ENCODE measurements at places on chromosomes 6 and 20. TPM values are rescaled to one million over a fixed set of nuclear protein-coding genes. Genes with fewer than 3 reads are reported as not detected.

DNA sequence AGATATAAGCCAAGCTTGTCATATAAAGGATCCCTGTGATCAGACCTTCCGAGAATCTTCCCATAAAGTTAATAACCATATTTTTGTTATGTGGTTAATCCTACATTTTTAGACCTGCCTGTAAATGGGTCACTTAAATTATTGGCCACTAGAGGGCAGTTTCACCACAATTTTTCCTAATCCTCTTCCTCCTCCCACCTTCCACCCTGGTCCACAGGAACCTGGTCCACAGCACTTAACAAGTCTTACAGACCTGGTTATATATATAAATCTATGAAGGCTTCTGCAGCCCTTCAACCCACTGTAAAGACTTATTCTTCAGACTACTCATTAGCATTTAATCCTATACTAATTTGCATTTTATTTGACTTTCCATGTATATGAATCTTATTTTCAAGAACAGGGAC lies 28.3 kb downstream of the MRS2 start:
- no peaks in the 10 kb centered on the region for H3K27me3 ChIP-seq
- no peaks in the 10 kb centered on the region for H3K4me1 ChIP-seq
- no peak overlapping the region for H3K4me3 ChIP-seq
- no peak for DNase-seq

DNA sequence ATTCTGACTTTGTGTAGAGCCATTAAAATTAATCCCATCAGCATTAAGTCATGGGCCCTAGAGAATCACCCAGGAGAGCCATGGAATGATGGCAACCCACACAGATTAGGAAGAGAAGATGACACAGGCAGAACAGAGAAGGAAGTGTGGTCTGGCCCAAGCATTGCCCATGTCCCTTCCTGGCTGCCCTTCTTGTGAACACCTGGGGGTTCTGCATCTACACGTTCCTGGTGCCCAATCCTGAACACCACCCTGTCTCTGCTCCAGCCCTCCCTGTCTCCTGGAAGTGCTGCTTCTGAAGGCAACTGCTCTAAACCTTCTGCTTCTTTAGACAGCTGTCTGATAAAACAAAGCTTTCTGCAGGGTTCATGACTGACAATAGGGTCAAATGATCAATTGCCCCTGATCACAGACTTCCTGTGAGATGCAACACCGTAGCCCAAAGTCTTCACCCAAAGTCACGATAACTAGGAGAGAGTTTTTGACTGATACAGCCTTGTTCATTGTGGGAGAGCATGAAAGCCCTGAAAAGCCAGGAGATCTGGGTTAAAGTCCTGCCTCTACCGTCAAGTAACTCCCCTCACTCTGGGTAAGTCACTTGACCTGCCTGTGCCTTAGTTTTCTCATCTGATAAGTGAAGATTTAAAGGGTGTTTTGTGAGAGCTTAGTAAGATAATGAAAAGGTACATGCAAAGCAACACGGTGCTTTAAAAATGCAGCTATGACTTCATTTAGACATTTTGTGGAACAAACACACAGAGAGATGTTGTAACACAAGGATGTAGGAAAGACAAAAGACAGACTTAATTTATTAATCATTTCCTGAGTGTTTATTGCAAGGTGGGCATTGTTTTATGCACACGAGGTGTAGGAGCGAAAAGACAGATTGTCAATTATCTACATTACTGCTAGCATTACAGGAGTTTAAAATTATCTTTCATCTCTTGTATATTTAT lies 291.2 kb upstream of the STXBP5 start:
- H3K4me3 ChIP-seq: no peak overlapping the region
- no peaks in the 10 kb centered on the region for H3K36me3 ChIP-seq
- no peaks in the 10 kb centered on the region for H3K4me1 ChIP-seq
- DNase-seq: no peak

DNA sequence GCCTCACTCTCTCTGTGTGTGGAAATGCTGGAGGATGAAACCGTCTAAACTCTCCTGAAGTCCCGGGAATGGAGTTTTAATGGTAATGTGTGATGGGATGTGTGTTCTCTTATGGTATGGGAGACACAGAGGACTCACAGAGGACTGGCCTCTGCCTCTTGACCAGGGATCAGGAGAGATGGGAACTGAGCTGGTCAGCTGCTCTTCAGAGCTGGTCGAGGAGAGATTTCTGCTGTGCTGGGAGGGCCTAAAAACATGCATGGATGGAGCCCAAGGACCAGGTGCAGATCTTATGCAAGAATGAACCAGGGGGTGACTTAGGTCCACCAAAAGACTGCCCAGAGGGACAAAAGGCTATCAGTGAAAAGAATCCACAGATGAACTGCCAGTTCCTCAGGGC lies 27.3 kb upstream of the GMDS start:
- no peaks in the 10 kb centered on the region for H3K27me3 ChIP-seq
- H3K4me3 ChIP-seq: no peak overlapping the region
- H3K36me3 ChIP-seq: peaks cover 65% of the 10 kb centered on the region
- H3K4me1 ChIP-seq: no peaks in the 10 kb centered on the region
- no peak overlapping the region for H3K27ac ChIP-seq

DNA sequence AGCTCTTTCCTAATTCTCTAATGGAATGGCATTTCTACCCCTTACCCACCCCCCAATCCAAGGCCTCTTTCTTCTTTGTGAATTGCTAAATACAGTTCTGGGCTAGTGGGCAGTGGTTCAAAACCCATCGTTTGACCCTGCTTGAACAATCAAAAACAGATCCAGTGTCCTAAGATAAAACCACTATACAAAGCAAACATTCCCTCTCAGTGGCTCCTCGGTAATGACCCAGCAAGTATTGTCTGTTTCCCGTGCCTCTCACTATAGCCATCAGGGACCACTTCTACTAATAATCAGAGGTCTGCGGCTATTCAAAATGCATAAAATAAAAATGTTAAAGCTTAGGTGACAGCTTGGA lies 143.5 kb upstream of the AKAP12 start:
- H3K4me1 ChIP-seq: peaks cover 3% of the 10 kb centered on the region
- H3K27ac ChIP-seq: no peak overlapping the region
- H3K36me3 ChIP-seq: peaks cover 64% of the 10 kb centered on the region
- no peaks in the 10 kb centered on the region for H3K27me3 ChIP-seq
- DNase-seq: no peak

GRCh38 chr6:90459225-90459758 lies 127.6 kb downstream of the MAP3K7 start:
- no peaks in the 10 kb centered on the region for H3K27me3 ChIP-seq
- no peak overlapping the region for H3K27ac ChIP-seq
- H3K4me3 ChIP-seq: no peak overlapping the region
- H3K4me1 ChIP-seq: peaks cover 12% of the 10 kb centered on the region
- H3K36me3 ChIP-seq: no peaks in the 10 kb centered on the region

DNA sequence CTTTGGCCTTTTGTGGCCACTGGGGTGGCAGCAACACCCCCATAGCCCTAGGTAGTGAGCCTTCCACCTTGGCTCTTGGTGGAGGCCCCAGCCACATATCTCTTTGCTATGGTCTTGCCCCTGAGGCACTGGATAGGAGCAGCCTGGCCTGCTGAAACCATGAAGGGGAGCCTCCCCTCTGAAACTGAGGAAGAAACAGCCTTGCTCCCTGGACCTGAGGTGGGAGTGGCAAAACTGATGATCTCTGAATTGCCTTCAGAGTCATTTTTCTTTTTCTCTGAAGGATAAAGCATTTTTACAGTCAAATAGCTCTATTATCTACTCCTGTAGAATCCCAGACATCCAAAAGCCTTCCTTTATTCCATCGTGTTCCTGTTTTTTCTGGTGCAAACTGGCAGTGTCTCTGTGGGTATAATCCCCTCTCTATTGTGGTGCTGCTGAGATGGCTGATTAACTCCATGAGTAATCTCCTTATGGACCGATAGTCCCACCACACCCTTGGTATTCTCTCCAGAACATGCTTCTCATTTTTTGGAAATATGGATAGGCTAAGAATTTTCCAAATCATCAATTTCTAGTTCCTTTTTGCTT lies 22.0 kb upstream of the PRSS35 start:
- H3K4me3 ChIP-seq: no peak overlapping the region
- H3K36me3 ChIP-seq: no peaks in the 10 kb centered on the region
- no peaks in the 10 kb centered on the region for H3K4me1 ChIP-seq
- no peaks in the 10 kb centered on the region for H3K27me3 ChIP-seq
- no peak for DNase-seq
- H3K27ac ChIP-seq: no peak overlapping the region

The BTNL2 gene
- not detected for total RNA-seq

DNA sequence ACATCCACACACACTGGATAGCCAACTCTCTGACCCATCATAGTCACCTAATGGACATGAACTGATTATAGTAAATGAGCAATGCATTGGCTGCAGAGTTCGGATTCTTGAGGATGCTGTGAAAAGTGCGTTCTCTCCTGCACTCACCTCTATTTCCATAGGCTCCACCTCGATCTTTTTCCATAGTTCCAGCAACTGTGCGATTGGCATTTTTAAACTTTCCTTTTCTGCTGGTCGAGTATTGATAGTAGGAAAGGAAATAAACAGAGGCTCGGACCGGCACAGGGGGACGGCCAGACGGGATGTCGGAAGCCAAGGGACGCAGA lies 94.4 kb downstream of the RNASET2 start:
- H3K27me3 ChIP-seq: peaks cover 13% of the 10 kb centered on the region
- H3K36me3 ChIP-seq: no peaks in the 10 kb centered on the region
- H3K4me3 ChIP-seq: peak overlapping the region; percentile 82

GRCh38 chr20:56438284-56438683 lies 26.2 kb downstream of the CASS4 start:
- peaks cover 20% of the 10 kb centered on the region for H3K4me1 ChIP-seq
- no peaks in the 10 kb centered on the region for H3K27me3 ChIP-seq
- no peak overlapping the region for H3K4me3 ChIP-seq
- H3K36me3 ChIP-seq: no peaks in the 10 kb centered on the region
- no peak for DNase-seq

GRCh38 chr20:49501917-49502316 lies 19.4 kb upstream of the KCNB1 start:
- no peaks in the 10 kb centered on the region for H3K36me3 ChIP-seq
- H3K4me1 ChIP-seq: no peaks in the 10 kb centered on the region
- H3K27me3 ChIP-seq: peaks cover 27% of the 10 kb centered on the region

GRCh38 chr6:147758303-147758702 lies 249.8 kb downstream of the SAMD5 start:
- H3K4me1 ChIP-seq: no peaks in the 10 kb centered on the region
- no peak for DNase-seq
- H3K36me3 ChIP-seq: no peaks in the 10 kb centered on the region
- H3K27ac ChIP-seq: no peak overlapping the region
- no peaks in the 10 kb centered on the region for H3K27me3 ChIP-seq
- no peak overlapping the region for H3K4me3 ChIP-seq

GRCh38 chr6:43877463-43878126 lies 107.6 kb downstream of the VEGFA start:
- no peaks in the 10 kb centered on the region for H3K4me1 ChIP-seq
- no peaks in the 10 kb centered on the region for H3K27me3 ChIP-seq
- H3K27ac ChIP-seq: no peak overlapping the region
- H3K4me3 ChIP-seq: no peak overlapping the region
- DNase-seq: no peak

DNA sequence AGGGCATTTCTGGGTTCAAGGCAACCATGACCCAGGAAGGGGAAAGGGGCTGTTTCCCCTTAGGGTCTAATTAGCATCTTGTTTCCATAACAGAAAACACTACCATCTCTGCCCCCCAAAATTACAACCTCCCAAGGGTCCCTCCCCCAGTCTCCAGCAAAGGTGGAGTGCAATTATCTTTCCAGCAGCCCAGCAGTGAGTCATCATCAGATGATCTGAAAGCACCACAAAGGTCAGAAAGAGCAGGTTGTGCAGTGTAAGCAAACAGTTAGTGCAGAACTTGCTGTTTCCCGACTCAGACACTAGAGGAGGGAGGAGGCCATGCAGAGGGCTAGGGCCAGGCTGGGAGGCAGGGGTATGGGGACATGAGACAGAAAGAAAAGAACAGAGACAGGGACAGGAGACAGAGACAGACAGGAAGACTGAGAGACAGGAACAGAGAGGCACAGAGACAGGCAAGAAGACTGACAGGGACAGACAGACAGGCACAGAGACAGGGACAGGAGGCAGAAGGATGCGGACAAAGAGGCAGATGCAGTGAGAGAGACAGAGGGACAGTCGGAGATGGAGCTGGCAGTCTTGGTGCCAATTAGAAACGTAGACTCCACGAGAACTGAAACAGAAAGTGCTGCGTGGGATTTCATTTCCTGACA lies 62.5 kb downstream of the PYGB start:
- no peak for DNase-seq
- H3K4me3 ChIP-seq: peak overlapping the region; percentile 16
- no peaks in the 10 kb centered on the region for H3K27me3 ChIP-seq
- peak overlapping the region; percentile 57 for H3K27ac ChIP-seq
- H3K36me3 ChIP-seq: peaks cover 9% of the 10 kb centered on the region
- peaks cover 33% of the 10 kb centered on the region for H3K4me1 ChIP-seq

GRCh38 chr20:51383891-51384510 lies 158.5 kb downstream of the NFATC2 start:
- H3K4me1 ChIP-seq: peaks cover 56% of the 10 kb centered on the region
- DNase-seq: no peak
- H3K27ac ChIP-seq: no peak overlapping the region
- no peaks in the 10 kb centered on the region for H3K27me3 ChIP-seq
- peaks cover 26% of the 10 kb centered on the region for H3K36me3 ChIP-seq
- H3K4me3 ChIP-seq: no peak overlapping the region

DNA sequence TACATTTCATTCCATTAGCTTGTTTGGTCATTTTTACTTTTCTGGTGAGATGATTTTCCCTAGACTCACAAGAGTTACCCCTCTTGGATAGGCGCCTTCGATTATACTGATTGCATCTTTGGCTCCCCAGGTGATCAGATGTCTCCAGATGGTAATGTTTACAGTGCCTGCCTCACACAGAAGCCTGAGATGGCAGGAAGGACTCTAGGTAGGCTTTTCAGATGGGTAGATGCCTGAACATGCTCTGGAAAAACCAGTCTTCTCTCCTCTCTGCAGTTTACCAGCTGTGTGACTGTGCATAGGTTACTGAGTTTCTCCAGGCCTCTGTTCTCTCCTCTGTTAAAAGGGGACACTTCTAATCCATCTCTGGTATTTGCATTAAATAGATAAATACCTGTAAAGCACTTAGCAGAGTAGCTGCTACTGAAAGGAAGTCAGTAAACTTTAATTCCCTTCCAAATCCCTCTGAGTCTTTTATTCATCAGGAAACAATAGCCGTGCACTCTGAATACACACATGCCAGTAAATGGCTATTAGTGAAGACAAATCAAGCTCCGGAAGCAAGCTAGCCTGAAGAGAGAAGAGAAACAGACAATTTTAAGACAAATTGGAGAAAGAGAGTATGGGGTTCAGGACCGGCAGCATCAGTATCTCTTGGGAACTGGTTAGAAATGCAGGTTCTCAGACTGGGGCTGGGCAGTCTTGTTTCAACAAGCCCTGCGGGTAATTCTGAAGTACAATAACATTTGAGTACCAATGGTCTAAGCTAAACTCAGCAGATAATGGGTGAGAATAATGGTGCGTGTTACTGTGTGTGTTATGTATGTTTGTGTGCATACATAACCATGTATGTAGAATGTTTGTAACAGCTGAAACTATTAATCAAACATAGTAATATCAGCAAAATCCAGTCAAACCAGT lies 139.4 kb downstream of the UST start:
- H3K4me3 ChIP-seq: no peak overlapping the region
- H3K27ac ChIP-seq: no peak overlapping the region
- peaks cover 22% of the 10 kb centered on the region for H3K4me1 ChIP-seq
